Naive thymus-derived CD4-positive, alpha-beta T cell (primary cell): ENCODE measurements at places on chromosomes 2 and 18.

- no peaks in the 10 kb centered on the region for H3K27me3 ChIP-seq
- no peak overlapping the region for H3K4me3 ChIP-seq
- no peaks in the 10 kb centered on the region for H3K36me3 ChIP-seq
- no peak for DNase-seq
Observed at GRCh38 chr2:239287461-239287860, 113.4 kb downstream of the HDAC4 start.

GRCh38 chr2:163493359-163494298 lies 242.2 kb downstream of the FIGN start:
- H3K36me3 ChIP-seq = no peaks in the 10 kb centered on the region
- H3K27ac ChIP-seq = no peak overlapping the region
- H3K27me3 ChIP-seq = no peaks in the 10 kb centered on the region
- H3K4me3 ChIP-seq = no peak overlapping the region
- DNase-seq = no peak

DNA sequence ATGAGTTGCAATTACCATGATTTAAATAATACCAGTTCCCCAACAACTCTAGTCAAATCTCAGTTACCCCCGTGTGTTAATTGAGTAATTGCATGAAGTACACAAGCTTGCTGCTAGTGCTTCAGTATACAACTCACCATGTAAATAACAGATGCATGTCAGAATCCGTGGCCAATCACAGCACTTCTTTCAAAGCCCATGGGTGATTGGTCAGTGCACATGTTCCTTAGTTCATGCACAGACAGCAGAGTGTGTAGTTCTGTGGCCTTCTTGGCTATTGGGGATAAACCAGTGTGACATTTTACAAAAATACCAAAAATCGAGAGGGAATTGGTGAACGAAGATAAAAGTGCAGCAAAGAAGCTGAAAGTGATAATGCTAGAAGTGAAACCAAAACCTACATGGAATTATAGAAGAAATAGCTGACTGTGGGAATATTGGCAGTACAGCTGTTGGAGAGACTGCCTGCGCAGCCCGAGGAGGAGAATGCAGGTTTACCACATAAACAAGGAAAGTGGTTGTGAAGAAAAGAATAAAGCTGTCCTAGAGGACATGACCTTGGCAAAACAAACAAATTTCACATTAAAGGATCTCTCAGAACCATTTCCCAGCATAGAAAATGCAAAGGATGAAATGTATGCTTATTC lies 59.4 kb downstream of the NEDD4L start:
- no peaks in the 10 kb centered on the region for H3K36me3 ChIP-seq
- DNase-seq = no peak
- H3K27ac ChIP-seq = no peak overlapping the region
- no peak overlapping the region for H3K4me3 ChIP-seq
- H3K4me1 ChIP-seq = no peaks in the 10 kb centered on the region
- no peaks in the 10 kb centered on the region for H3K27me3 ChIP-seq

- no peak overlapping the region for H3K4me3 ChIP-seq
- H3K27me3 ChIP-seq = no peaks in the 10 kb centered on the region
- no peaks in the 10 kb centered on the region for H3K4me1 ChIP-seq
- H3K27ac ChIP-seq = no peak overlapping the region
Observed at GRCh38 chr2:120490091-120490798, 144.3 kb downstream of the INHBB start.

GRCh38 chr2:232038251-232038880 lies 76.9 kb downstream of the DIS3L2 start:
- H3K4me1 ChIP-seq = peaks cover 4% of the 10 kb centered on the region
- no peak overlapping the region for H3K4me3 ChIP-seq
- H3K27ac ChIP-seq = no peak overlapping the region
- H3K36me3 ChIP-seq = no peaks in the 10 kb centered on the region

GRCh38 chr2:10139536-10139935 lies 17.0 kb downstream of the RRM2 start:
- no peak overlapping the region for H3K4me3 ChIP-seq
- H3K4me1 ChIP-seq = peaks cover 18% of the 10 kb centered on the region
- no peaks in the 10 kb centered on the region for H3K36me3 ChIP-seq
- H3K27me3 ChIP-seq = no peaks in the 10 kb centered on the region
- no peak for DNase-seq
- H3K27ac ChIP-seq = no peak overlapping the region

DNA sequence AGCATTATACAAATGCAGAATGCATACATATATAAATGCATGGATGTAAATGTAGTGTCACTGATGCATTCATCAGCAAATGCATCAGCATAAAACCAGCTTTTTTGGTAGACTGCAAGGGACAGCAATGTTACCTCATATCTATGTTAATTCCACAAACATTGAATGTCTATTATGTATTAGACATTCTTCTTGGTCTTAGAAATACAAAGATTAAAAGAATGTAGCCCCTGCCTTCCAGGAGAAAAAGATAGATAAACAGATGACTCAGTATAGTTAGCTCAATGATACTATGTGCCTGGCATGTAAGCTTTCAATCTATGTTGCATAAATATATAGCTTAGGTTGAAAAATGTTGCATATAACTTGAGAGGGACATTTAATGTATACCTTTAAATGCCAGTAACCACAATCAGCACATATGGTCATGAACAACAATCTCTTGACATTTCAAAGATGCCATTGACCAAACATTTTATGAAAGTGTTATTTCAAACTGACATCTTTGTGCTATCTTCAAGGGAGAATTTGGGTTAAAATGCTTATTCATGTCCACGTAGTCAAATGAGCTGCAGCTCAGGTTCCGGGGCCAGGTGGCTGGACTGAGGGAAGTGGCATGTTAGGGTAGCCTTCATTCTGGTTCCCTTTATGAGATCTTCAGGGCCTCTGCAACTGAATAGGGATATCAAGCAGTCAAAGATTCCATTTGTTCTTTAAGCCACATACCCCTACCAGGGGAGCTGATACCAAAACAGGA lies 45.2 kb upstream of the GCG start:
- no peaks in the 10 kb centered on the region for H3K36me3 ChIP-seq
- no peaks in the 10 kb centered on the region for H3K27me3 ChIP-seq
- no peaks in the 10 kb centered on the region for H3K4me1 ChIP-seq
- no peak overlapping the region for H3K27ac ChIP-seq

DNA sequence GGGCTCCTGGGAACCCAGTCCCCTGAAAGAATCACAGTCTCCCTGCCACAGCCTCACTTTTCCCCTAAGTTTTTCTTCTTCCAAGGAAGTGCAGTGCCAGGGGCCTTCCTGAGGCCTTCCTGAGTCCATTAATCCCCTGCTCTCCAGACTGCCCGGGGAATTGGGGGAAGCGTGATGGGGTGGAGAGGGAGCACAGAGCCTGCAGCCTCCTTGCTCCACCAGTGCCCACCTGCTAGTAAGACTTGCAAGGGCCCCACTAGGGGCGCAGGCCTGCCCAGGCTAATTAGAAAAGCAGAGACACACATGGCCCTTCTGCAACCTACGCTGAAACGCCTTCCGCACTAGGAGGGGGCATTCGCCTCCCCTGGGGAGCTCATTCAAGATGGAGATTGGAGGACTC lies 110.6 kb downstream of the MRO start:
- no peaks in the 10 kb centered on the region for H3K27me3 ChIP-seq
- no peak overlapping the region for H3K4me3 ChIP-seq
- no peaks in the 10 kb centered on the region for H3K4me1 ChIP-seq
- H3K27ac ChIP-seq = no peak overlapping the region
- no peak for DNase-seq

DNA sequence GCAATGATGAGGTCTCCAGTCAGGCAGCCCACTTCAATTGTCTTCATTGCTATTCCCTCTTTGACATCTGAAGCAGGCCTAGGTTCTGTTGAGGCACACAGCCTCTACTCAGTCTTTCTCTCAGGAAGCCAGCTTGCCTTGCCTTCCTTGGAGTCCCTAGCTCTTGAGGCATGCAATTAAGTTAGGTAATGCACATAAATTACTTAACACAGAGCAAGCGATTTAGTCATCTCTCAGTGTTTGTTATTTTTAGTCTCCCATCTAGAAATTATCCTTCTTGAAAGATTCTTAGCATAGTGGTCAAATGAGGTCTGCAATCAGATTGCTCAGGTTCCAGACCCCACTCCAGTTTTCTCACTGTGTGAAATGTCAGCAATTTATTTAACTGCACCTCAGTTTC lies 32.0 kb downstream of the SULT1C4 start:
- DNase-seq = no peak
- H3K36me3 ChIP-seq = no peaks in the 10 kb centered on the region
- H3K4me1 ChIP-seq = no peaks in the 10 kb centered on the region
- H3K27ac ChIP-seq = no peak overlapping the region
- H3K27me3 ChIP-seq = no peaks in the 10 kb centered on the region
- H3K4me3 ChIP-seq = no peak overlapping the region

DNA sequence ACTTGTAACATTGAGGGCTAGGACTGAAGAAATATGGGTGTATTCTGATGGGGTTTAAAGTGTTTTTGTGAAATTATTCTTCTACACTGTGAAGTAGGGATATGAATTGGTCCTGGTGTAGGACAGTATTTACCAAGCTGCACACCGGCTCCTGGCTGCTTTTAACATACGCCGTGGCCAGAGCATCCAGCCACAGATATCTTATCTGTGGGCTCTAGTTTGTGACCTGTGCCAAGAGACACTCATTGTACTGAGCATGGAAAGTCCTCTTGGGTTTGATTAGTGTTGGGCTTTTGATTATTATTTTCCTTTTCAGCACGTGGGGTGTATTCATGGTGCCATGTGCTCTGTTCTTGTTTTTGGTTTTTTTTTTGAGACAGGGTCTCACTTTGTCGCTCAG lies 8.0 kb downstream of the USP39 start:
- no peak for DNase-seq
- H3K4me3 ChIP-seq = no peak overlapping the region
- H3K27me3 ChIP-seq = no peaks in the 10 kb centered on the region

DNA sequence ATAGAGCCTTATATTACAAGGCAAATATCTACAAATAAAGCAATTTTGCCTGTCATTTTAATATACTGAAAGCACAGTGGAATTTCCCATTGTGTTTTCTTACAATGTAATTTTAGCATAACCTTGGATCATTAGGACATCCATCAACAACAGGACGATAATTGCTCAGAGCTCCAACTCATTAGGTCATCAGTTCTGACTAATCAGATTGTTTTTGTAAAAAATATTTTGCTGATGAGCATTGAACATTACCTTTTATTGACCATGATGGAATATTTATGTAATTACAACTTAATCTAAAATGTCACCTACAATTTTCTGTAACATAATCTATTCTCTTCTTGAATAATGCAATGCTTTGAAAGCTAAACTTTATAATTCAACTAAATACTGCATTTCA lies 215.3 kb upstream of the DSEL start:
- H3K27me3 ChIP-seq = no peaks in the 10 kb centered on the region
- H3K36me3 ChIP-seq = no peaks in the 10 kb centered on the region
- H3K4me3 ChIP-seq = no peak overlapping the region

- H3K4me1 ChIP-seq = no peaks in the 10 kb centered on the region
- no peak overlapping the region for H3K27ac ChIP-seq
- no peak for DNase-seq
- no peaks in the 10 kb centered on the region for H3K27me3 ChIP-seq
- no peak overlapping the region for H3K4me3 ChIP-seq
Observed at GRCh38 chr2:204340511-204340910, 204.8 kb upstream of the PARD3B start.

DNA sequence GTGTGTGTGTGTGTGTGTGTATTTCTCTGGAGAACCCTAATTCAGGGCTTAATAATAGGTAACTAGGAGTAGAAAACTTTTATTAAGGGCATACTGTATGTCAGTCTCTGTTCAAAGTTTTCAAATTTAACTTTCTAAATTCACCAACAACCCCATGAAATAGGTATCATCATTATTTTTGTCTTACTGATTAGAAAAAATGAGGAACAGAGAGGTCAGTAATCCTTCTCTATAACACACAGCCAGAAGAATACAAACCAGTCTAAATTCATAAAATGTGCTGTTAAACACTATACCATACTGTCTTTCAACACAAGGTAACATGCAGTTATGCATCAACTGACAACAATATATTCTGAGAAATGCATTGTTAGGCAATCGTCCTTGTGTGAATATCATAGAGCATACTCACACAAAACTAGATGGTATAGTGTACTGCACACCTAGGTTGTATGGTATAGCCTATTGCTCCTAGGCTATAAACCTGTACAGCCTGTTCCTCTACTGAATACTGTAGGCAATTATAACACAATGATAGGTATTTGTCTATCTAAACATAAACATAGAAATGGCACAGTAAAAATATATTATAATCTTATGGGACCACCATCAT lies 143.1 kb downstream of the PTH2R start:
- no peak overlapping the region for H3K4me3 ChIP-seq
- no peaks in the 10 kb centered on the region for H3K36me3 ChIP-seq
- no peak overlapping the region for H3K27ac ChIP-seq
- DNase-seq = no peak
- no peaks in the 10 kb centered on the region for H3K27me3 ChIP-seq
